ENCODE measurements at places on chromosomes 2 and 18.

DNA sequence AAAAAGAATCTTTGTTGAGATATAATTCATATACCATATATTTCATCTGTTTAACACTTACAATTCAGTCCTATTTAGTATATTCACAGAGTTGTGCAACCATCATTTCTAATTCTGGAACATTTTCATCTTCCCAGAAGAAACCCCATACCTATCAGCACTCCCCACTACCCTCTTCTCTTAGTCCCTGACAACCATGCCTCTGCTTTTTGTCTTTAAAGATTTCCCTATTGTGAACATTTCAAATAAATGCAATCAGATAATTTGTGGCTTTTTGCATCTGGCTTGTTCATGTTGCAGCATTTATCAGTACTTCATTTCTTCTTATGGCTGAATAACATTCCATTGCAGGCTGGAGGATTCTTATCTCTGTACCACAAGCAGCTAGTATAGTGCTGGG lies 305.9 kb upstream of the MEX3C start:
- ATAC-seq = no peak

DNA sequence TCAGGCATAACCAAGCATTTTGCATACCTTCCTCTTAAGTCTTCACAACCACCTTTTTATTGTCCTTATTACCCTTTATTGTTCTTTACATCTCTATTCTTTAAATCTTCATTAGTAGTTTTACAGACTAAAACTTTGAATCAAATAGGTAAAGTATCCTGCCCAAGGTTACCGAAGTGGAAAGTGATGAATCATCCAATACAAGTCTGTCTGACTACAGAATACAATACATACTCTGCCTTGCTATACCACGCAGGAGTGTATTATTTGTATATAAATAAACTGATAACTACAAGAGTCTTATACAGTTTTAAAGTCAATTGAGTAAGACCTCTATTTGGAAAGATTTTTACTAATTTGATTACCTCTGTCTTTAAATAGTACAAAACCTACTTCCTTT lies 196.0 kb downstream of the ZEB2 start:
- peak; percentile 54 for ATAC-seq

DNA sequence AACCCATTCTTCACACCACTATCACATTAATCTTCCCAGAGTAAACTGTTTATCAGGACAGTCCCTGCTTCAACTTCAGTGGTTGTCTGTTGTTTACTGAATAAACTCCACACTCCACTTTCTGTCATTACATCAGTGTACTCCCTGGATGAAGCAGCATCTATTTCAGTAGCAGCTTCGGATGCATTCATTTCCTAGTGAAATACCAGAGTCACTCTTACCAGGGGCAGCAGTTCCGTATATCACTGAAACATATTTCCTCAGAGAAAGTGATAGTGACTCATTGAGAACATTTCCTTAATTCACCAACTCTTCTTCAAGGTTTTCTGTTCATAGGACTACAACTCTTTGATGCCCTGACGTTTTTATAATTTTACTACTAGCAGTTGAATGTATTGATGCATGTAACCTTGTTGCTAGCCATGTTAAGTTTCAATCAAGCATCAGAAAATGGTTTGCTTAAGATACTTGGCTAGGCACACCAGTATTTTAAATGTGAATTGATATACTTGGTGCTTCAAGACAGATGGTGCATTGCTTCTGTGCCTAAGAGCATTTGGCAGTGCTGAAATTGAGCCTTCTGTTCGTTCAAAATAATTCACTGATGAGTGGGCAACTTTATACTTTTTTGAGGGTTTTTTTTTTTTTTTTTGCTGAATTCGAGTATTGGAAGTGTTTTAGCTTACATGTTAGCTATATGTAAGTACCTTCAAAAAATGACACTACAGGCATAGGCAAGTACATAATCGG lies 92.3 kb downstream of the UBE2E3 start:
- no peak for ATAC-seq

DNA sequence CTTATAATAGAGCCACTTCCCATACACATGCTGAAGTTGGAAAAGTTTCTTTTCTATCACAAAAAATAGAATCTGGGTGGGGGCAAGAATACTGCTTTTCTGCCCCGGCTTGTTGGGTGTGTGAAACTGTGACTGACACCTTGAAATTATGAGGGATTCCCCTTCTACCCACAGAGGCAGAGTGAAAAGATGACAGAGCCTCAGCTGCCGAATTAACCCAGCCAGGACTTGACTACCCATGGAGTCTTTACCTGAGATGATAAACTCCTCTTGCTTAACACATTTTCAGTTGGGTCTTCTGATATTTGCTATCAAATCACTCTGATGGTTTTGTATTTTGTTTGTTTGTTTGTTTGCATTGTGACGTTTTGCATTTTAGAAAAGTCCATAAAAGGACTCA lies 66.0 kb upstream of the PMAIP1 start:
- ATAC-seq = peak; percentile 78

DNA sequence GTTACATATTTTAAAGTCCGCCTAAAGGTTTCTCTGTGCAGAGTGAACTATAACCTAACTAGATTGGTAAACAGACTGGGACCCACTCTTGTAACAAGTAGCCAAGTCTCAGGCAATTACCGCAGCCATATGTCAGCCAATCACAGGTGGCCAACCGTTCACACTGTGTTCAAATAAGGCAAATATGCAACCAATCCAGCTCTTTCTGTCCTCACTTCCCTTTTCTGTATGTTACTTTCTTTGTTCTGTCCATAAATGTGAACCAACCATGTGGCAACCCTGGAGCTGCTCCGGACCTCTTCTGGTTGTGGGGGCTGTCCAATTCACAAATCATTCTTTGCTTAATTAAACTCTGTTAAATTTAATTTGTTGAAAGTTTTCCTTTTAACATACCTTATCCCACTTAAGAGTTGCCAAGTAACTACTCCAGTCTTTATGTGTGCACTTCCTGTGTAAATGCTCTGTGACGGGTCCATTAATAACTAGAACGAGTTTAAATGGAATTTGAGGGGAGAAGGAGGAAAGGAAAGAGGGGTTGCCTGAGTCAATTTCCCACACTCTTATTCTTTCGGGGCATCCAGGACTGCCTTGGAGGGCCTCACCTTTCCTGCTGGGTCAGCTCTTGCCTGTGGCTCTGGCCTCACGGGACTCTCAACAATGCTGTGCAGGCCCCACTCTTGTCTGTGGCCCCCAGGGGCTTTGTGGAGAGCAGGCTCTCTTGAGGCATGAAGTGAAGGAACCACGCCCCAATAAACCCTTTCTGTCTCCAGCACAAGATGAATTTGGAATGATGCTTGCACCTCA lies 6.6 kb upstream of the RPL37A start:
- ATAC-seq = peak; percentile 90

GRCh38 chr2:37196320-37197195 lies at the start of gene CEBPZOS:
TSS of gene CEBPZOS (plus strand) at chr2:37196496. CDS start at chr2:37199705, 3,209 bp downstream.
- peak; percentile 93 for ATAC-seq

DNA sequence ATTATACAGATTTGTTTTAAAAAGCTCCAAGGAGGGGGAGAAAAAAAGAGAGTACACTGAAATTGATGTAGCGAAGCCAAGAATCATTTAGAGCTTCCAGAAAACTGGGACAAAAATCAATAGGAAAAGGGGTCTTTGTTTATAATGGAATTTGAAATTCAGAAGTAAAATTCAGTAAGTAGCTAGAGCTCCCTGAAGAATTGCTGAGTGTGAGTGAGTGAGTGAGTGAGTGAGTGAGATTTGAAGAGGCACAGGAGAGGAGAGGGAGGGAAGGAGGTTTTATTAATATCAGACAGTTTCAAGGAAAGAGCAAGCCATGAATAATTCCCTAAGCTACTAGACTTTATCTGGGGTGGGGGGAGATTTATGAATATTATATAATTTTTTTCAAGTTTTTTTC lies 60.7 kb upstream of the ARHGAP28 start:
- ATAC-seq = no peak

DNA sequence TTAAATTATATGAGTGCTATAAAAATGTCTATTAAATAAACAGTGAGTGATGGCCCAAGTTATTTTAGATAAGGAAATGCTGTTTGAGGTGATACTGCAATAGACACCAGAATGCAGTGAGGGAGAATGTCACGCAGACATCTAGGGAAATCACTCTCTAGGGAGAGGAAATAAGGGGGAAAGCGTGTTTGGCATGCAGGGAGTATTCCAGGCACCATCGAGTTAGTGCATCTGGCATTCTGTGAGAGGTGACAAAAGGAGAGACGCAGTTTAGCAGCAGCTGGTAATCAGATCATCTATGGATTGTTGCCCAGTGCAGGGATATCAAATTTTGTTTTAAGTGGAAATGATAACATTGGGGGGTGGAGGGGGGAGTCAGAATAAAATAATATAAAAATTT lies 175.4 kb upstream of the NETO1 start:
- ATAC-seq = no peak

GRCh38 chr2:40725950-40726349 lies 274.1 kb upstream of the SLC8A1 start:
- ATAC-seq = no peak

DNA sequence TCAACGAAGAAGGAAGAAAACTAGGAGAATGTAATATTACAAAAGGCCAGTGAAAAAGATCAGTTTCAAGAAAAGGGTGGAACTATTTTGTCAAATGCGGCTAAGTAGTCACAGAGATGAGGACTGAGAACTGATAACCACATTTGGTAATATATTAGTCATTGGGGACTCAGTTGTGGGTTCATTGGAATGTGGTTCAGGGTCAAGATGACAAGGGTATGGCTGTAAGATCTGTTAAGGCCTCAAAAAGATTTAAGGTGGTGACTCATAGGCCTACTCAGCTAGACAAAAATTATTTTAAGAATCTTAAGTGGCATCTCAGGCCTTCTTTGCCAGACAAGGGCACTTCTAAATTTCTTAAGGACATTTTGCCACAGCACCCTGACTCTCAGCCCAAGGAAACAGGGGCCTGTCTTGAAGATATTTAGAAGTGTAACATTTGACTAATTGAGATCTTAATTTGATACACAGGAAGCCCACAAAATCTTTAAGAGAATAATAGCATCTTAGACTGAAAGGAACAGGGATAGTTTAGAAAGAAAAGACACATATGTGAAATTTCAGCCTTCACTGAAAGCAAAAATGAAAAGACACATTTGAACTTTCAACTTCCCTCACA lies 81.3 kb downstream of the STRADB start:
- ATAC-seq = peak; percentile 63

DNA sequence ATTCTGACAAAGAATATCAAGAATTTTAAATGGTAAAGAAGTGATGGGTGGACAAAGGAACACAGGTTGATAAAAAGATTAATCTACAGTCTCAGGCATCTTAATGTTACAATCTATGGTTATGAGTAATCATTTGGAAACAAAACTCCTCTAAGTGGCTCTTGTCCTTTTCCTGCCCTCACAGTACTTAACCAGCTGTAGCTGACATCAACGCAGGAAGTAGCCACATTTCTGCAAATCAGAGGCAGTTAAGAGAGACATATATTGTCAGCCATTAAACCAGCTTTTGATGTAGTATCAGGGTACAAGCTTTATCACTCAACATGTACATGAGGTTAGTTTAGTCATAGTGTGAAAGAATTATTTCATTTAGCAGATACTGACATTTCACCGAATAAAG lies 244.6 kb downstream of the NR4A2 start:
- ATAC-seq = no peak

DNA sequence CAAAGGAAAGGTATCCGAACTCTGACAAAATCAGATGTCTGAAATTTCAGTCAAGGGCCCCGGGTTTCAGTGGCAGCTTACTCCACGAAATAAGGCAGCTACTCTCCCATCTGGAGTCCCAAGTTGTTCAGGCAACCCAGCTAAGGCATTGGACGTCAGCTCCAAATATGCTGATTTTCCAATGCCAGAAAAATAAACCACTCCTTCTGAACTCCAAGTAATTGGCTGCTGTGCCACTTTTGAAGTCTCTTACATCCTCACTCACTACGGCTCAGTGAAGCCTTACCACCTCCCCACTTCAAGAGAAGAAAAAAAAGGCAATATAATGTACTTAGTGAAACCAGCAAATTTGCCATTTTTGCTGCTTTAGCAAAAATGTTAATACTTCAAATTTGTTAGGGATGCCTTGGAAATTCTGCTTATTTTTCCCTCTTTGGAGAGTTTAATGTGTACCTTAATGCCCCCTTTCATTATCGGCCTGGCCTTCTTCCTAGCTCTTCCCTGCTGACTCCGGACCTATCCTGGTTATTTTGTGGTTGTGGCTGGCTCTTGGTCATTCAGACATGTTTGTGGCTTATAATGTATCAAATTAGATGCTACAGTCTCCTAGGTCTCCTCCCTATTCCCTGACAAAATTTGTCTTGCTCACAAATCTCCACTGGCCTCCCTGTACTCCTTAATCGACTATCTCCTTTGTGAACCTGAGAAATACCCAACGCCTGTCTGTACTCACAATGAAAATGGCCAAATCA lies 589.2 kb upstream of the ZEB2 start:
- no peak for ATAC-seq

DNA sequence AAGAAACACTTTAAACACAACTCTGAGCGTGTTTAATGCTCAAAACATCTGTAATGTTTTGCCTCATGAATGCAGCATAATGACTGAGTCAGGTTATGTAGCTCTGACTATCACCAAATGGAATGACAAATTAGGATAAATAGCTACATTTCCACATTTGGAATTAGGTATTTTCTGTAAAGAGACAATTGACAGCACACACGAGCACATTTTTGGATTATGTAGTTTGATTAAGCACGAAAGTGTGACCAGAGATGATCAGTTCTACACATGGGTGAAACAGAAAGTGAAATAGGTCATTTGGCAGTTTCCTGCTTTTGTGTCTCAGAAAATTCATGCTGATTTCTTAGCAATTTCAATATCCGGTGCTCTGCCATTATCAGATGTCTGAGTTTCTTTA lies 29.0 kb downstream of the LPIN1 start:
- peak; percentile 65 for ATAC-seq

GRCh38 chr2:174623106-174623637 lies 25.6 kb upstream of the WIPF1 start:
- ATAC-seq = no peak

DNA sequence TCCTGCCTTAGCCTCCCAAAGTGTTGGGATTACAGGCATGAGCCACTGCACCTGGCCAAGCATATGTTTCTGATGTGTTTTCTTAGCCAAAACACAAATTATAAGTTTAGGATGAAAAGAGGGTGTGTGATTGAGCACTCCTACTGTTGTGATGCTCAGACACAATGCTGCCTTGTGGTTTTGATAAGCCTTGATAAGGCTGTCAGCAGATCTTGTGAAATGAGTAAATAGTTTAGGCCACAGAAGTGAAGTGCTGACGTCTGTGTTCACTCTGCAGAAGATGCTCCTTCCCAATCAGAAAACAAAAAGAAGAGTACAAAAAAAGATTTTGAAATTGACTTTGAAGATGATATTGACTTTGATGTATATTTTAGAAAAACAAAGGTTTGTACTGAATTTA lies 24.3 kb downstream of the NCAPH start:
- no peak for ATAC-seq

GRCh38 chr2:152022090-152022489 lies 76.8 kb downstream of the CACNB4 start:
- no peak for ATAC-seq

GRCh38 chr2:23249348-23249747 lies 135.6 kb upstream of the KLHL29 start:
- no peak for ATAC-seq

All from stimulated activated memory B cell treated with anti-CD40 and anti-IgM and Interleukin-4, amounts not matched to agents 10 μg/mL and 1 μg/mL and 100 μg/mL, for 72 hours (primary cell).